ENCODE measurements at places on chromosomes 3 and 15.

DNA sequence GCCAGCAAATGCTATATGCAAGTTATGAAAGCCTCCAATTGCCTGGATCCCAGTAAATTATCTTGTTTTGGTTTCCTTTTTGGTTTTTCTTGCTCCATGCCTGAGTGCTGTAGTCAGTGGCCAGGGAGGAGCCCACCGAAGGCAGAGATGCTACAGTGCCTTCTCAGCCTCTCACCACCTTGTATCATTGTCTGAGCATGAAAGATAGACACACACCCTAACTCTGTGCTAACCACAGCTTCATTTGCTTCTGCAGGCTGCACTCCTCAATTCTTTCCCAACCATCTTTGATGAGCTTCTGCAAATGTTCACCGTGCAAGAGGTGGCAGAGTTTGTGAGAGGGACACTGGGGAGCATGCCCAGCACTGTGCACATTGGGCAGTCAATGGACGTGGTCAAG, 114.5 kb upstream of the MANF start:
- no peak for DNase-seq

GRCh38 chr15:50718700-50719125, 32.1 kb upstream of the TRPM7 start:
- no peak for DNase-seq

DNA sequence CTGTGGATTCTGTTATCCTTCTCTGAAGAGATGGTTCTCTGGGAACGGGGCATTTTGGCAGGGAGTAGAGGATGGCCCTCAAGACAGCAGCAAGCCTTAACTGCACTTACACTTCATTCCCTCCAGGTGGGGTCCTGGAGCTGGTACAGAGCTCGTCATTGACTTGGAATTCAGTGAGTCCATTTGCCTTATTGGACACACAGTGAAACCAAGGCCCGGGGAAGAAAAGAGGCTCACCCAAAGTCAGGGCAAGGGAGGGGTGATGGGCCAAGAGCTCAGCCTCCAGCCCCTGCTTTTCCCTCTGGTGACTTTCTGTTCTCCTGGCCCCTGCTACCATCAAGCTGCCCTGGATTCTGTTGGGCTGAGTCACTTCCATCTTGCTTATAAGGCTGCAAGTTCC, 125.6 kb downstream of the ETFA start:
- peak; percentile 12 for DNase-seq

- DNase-seq = no peak
Measured at GRCh38 chr15:29143909-29144635, 125.5 kb downstream of the NSMCE3 start.

GRCh38 chr3:183331498-183331897, 78.4 kb downstream of the B3GNT5 start:
- no peak for DNase-seq

DNA sequence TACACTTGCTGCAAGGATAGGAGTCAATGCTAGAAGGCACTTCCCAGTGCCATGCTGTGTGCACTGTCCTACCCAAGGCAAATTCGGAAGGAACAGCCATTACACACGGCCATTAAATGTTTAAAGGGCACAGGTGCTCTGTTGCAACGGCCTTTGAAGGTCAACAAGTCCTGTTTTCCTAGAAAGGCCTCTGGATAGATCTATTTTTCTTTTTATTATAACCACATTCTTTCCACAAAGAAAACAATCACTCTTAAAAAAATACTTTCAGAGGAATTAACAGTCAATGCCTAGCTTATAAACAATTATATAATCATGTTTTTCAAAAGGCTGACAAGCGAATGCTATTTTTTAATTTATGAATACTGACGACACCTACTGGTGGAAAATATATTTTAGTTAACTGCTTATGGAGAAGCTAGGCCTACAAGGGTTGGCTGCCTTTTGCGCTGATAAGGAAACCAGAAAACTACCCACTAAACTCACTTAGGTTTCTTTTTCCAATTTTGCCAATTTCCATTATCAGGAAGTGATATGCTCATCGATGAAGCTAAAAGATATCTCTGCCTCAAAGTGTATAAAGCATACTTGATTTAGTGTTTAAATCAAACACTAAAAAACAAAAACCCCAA, 2.4 kb downstream of the ARHGEF3 start:
- peak; percentile 84 for DNase-seq

DNA sequence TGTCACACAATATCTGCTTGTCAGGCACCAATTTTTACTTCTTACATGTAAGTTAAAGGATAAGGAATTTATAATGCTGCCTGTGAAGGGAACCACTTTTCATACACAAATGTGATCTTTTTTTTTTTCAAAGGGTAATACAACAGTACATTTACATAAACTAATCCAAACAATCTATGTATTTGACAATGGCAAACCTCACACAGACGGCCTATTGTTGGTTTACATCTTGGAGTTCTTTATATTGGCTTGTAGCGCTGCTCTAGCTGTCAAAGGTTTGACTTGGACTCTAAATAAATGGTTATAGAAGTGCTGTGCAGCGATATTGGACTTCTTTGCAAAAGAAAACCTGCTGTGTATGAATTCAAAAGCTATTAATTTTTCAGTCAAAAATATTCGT, 598.0 kb downstream of the FOXP1 start:
- DNase-seq = no peak

All from CD4-positive, alpha-beta T cell treated with Interleukin-4 for 4 hours (primary cell).